Midbrain (tissue), 1 donor: ENCODE measurements at places on chromosomes 3 and 15.
A peak's percentile ranks its signal among the peaks of the same experiment; 100 is the strongest.

DNA sequence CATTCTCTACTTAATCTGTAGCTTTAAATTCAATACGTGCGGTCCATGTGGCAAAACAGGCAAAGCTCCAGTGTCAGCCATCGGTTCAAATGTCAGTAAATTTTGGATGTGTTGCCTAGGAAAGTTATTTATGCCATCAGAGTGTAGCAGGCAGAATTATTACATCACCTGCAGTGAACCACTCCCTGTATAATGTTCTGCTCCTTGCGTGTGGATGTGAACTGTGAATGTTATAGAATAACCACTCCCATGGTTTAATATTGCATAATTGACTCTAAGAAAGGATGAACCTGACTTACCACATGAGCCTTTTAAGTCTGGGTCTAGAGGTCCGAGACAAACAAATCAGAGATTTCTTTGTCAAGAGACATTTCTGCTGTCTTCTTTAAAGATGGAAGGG, 145.5 kb downstream of the GOLIM4 start:
- DNase-seq = no peak

DNA sequence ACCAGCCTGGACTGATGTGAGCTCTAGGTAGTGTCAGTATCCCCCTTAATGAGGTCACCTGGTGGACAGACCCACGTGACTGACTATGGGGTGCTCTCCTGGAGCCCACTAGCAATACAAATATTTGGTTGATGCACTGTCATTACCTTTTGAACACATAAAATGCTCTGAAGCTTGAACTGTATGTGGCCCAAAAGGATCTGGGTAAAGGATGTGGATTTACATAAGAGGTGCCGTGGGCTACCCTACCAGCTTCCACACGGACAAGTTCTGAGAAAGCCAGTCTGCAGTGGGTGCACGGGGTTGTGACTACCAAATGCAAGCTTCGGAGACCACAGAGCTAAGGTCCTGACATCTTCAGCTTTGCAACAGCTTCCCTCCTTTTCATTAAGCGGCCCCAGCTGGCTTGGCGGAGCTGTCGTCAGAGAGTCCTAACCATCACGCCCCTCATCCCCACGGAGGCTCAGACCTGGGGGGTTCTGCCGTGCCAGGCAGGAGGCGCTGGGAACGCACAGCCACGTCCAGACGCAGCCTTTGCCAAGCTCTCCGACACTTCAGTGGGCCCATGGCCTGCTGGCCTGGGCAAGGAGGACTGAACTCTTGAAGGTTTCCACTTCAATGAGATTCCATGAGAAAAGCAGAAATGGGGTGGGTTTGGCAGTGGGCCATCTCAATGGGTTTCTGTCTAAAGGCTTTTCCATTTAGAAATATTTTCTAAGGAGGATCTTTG, 228.3 kb downstream of the ADAMTS17 start:
- DNase-seq = no peak

- DNase-seq = no peak
Measured at GRCh38 chr3:124766113-124767095, 36.2 kb downstream of the UMPS start.

DNA sequence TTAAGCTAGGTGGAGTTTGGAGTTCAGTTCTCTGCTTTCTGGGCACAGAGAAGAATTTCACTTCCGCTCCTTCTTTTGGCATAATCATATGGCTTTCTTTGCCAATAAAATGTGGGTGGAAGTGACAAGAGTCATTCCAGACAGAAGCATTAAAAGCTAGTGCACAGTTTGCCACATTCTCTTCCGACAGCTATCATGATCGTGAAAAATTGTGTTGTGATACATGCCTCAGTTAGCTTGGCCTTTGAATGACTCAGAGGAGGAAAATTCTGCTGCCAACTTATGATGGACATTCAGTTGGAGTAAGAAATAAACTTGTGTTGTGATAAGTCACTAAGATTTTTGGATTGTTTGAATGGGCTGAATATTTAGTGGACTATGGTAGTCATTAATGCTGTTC, 291.7 kb upstream of the SATB1 start:
- no peak for DNase-seq

DNA sequence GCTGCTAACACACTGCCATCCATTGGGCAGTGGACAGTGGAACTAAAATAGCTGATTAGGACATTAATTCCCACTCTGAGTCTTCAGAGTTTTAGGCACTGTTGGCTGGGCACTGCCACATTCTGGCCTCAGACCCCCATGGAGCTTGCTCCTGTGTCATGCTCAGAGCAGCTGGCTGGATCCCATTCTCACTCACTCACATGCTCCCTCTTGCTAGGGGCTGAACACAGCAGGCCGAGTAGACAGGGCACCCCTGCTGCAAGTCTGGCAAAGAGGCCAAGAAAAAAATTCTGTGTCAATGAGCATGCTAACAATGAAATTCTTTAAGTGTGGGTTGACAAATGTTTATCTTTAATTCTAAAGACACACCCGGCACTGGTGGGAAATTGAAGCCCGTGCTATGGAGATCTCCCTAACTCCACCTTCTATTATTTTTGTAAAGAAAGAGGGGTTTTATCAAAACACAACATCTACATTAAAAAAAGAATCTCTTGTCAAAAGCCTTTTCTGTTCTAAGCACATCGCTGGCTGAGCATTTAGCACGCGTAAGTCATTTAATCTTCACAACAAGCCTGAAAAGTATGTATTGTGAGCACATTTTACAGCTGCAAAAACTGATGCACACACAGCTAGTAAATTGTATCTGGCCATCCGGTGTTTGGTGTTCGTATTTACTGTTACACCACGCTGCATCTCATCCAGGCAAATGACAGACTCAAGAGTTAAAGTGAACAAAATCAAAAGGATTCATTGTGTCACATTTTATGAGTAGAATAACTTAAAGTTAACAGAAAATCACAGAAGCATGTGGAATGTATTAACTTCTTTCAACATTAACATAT, 362.1 kb downstream of the PLOD2 start:
- peak; percentile 1 for DNase-seq

DNA sequence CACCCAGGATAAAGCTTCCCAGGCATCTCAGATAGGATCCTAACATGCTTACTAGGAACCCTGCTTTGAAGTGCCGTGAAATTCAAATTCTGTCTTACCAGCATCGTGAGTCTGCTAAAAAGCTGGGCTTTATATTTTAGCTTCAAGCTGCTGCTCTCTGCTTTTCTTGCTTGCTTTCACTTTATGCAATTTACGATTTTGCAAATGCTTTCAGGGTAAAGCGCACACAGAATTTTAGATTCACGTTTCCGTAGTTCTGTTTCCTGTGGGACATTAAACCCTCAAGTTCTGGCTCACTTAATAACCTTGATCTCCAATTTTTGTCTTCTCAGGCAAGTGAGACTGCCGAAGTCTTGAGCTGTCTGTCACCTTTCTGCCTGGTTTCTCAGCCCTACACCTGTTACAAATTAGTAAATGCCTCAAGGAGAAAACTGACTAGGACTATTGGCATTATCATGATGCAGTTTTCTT, 170.5 kb upstream of the TGFBR2 start:
- DNase-seq = no peak

DNA sequence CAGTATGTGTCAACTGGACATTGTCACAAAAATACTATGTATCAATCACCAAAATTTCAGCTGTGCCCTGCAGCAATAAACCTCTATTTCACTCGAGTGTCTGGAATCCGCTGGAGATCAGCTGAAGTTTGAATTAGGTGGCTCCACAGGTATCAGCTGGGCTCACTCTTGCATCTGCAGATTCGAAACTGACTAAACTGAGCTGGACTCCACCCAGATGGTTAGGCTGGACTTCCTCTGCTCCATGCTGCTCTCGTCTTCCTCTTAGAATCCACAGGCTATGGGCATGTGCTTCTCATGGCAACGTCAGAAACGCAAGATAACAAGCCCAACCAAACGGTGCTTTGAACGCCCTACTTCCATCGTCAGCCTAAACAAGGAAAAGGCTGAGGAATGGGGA, 565.3 kb upstream of the ROBO2 start:
- DNase-seq = no peak

DNA sequence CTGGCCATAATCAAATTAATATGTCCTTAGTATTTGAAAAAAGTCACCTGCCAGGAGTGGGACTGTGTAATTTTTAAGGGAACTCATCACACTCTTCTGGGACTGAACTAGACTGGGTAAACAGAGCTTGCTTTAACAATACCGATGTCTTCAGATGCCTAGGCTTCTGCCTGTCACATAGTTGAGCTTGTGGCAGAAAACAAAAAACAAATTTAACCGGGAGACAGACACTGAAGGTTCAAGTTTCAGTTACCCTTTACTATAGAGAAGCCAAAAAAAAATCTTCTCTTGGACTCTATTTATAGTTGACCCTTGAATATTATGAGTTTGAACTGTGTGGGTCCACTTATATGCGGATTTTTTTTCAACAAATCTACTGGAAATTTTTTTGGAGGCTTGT, 10.8 kb downstream of the PPP1R2 start:
- DNase-seq = no peak

DNA sequence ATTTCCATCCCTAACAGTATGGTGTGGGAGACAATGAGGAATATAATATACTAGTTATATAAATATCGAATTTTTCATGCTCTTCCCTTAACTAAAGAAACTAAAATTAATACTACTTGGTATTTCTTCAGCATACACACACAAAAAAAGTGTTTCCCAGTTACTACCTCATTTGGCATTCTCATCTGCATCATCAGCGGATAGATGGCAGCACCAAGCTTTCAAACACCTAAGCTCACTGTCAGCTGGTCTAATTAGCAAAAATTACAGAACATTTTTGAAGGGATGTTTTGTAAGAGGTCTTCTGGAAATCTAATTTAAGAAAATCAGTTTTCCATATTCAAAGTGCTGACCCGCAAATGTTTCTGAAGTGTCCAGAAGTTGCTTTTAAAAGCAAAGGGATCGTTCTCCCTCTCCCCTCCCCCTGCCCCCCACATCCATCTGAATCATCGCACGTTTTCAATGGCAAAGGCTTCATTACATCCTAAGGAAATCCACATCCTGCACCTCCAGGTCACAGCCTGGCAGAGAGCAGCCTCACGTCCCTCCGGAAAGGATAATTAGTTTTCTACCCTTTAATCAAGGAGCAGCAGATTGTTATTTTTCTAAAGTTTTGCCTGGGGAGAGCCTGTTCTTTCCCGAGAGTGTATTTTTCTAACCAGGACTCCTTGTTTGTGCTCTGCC, 86.1 kb upstream of the SPATA12 start:
- DNase-seq = no peak

DNA sequence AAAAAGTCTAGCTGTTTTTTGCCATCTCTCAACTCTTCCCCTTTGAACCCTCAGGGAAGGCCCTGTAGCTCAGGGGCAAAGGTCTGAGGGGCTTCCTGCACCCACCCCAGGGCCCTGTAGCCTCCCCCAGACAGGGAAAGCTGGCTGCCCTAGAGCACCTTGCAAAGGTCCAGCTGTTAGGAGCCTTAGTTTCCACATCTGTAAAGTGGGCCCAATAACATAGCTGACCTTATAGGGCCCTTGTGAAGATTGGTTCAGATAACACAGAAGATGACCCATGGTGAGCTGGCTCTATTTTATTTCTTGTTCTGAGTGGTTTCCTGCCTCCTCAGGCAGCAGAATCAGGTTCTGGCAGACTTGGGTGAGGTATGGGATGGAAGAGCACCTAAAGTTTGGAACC, 55.2 kb upstream of the SMAD6 start:
- no peak for DNase-seq

DNA sequence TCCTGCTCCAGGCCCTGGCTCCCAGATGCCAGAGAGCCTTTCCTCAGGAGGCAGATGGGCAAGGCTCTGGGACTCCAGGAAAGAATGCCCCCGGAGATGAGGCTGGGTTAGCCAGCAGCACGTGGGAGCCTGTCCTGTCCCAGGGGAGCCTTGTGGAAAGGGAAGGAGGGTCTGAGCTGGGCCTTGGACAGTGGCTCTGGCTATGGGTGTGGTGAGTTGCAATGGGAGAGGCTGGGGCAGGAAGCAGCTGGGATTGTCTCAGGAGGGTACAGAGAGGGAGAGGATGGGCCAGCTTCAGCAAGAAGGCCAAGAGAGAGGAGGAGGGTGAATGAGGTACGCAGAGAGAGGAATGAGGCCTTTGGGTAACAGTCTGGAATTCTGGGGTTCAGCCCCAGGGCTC, 17.4 kb upstream of the CACNA2D2 start:
- no peak for DNase-seq

DNA sequence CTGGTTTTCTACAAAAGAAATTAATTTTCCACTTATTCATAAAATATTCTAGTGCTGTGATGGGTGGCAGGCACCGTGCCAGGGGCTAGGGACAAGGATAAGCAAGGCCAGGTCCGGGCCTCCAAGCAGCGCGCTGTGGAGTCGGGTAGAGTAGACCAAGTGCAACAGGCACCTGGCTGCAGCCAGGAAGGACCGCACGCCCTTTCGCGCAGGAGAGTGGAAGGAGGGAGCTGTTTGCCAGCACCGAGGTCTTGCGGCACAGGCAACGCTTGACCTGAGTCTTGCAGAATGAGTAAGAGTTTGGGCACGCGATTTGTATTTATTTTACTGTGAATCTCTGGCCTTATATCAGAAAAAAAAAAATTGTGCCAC, at the start of gene CASR:
TSS of gene CASR (plus strand) at position 148 of the 372 bp plus-strand sequence. CDS start 70,522 bp downstream, outside the sequence.
- DNase-seq = no peak

GRCh38 chr15:49908236-49908932, 210.6 kb downstream of the ATP8B4 start:
- DNase-seq = no peak

DNA sequence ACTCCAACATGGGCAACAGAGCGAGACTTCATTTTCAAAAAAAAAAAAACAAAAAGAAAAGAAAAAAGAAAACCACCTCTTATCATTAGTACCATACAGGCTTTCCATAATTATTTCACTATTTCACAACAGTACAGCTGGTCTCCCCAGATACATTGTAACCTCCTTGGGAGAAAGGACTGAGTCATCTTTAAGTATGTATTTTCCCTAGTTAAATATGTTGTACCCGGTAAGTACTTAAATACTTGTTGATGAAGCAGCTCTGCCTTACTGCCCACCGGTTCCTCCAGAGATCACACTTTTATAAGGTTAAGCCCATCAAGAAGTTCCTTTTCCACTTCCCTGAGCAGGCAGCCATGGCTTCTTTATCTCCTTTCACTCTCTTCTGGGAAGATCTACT, 789.5 kb upstream of the CFAP20DC start:
- no peak for DNase-seq

GRCh38 chr15:45132844-45133560, 3.2 kb downstream of the DUOX1 start:
- no peak for DNase-seq

- no peak for DNase-seq
Measured at GRCh38 chr3:124361566-124361965, 368.7 kb upstream of the UMPS start.

DNA sequence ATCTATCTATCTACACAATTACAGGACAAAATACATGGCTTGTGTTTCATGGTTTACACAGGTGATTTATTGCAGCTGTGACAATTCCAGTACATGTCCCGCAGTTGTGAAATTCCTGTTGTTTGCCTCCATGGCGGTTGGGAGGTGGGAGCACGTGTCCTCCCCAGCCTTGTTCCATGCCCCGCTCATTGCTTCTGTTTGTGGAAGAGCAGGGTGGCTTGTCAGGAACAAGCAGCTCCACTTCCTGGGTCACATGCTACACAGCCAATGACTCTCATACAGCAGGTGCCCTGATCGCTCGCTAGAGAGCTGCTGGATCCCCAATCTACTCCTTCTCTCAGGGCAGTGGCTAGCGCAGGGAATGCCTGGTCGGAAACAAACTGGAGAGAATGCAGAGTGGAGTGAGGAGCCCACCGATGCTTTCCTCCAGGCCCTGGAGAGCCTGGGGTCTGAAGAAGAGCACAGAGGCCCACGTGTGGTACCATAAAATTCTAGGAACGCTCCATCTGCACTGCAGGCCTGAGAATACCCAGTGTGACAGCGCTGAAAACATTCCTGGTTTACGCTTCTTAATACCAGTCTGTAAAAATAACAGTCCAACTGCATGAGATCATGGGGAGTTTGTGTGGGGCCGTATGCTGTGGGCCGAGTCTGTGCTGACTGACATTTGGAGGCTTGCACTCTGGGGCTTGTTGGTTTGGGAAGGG, 270.6 kb upstream of the RGMA start:
- no peak for DNase-seq
